ENCODE measurements at places on chromosomes 11 and 22.

DNA sequence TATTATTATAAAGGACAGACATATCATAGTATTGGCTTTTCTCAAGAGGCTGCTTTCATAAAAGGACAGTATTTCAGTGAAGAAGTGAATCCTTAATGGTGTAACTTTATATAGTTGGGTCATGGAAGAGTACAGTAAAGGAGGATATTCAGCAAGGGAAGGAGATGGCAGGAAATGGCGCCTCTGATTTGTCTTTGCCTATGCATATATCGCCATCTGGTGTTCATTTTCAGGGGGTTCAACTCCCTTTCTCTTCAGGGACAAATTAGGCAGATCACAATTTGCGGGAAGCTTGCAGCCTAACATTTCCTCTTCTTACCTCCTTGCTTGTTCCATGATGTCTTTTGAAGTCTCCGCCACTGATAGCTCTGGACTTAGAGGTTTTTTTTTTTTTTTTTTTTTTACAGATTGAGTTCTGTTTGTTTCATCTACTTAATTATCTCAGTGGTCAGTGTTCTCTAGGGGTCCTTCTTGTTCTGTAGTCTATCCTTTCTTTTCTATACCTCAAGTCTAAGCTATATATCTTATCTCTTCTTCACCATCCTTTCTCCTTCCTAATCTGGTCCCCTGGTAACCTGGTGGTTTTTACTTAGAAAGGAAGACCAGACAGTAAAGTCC lies 21.8 kb upstream of the RRM1 start:
- H3K27me3 ChIP-seq, result no peaks in the 10 kb centered on the region
- no peak for DNase-seq
- peaks cover 21% of the 10 kb centered on the region for H3K4me1 ChIP-seq
- H3K4me3 ChIP-seq, result no peak overlapping the region

DNA sequence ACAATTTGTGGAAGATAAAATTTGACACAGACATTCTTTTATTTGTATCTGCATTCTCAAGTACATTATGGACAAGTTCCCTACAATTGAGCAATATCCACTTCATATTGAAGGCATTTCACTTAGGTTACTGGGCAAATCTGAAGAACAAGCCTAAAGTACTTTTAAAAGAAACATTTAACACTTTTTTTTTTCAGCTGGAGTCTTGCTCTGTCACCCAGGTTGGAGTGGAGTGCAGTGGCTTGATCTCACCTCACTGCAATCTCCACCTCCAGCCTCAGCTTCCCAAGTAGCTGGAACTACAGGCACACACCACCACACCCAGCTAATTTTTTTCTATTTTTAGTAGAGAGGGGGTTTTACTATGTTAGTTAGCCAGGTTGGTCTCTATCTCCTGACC lies 70.2 kb downstream of the OR4C45 start:
- H3K27me3 ChIP-seq, result no peaks in the 10 kb centered on the region
- no peaks in the 10 kb centered on the region for H3K4me1 ChIP-seq
- no peak overlapping the region for H3K4me3 ChIP-seq

GRCh38 chr11:95086836-95087570 lies 2.6 kb upstream of the ENDOD1 start:
- H3K27ac ChIP-seq, result no peak overlapping the region
- H3K4me1 ChIP-seq, result peaks cover 55% of the 10 kb centered on the region
- H3K27me3 ChIP-seq, result no peaks in the 10 kb centered on the region

- H3K27ac ChIP-seq, result no peak overlapping the region
- H3K4me1 ChIP-seq, result no peaks in the 10 kb centered on the region
- H3K4me3 ChIP-seq, result no peak overlapping the region
- DNase-seq, result no peak
- peaks cover 2% of the 10 kb centered on the region for H3K27me3 ChIP-seq
- H3K36me3 ChIP-seq, result no peaks in the 10 kb centered on the region
Observed at GRCh38 chr11:125452125-125452470, 44.0 kb downstream of the FEZ1 start.

DNA sequence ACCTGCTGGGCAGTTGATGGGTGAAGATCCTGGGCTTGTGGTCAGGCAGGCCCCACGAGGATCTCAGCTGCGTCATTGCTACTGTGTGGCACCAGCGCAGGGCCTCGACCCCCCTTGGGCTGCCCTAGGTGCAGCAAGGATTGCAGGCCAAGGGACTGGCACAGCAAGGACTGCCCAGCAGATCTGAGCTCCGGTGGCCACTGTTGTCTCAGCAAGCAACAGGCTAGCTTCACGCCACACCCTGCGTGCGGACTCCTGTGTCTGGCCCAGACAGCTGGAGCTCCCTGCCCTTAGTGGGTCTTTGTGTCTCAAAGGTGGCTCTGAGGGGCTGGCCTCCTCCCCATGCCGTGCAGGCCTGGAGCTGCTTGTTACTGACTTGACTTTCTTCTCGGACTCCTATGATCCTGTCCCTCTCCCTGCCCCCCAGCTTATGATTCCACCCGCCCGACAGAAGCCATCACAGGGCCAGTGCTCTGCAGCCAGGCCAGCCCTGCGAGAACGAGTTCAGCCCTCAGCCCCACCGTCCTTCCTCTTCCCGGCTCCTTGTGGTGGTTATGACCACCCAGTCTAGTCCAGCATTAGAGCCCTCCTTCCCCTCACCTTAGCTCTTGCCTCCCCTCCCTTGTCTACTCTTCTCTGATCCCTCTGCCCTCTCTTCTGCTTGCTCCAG lies 295.6 kb downstream of the TBC1D22A start:
- H3K4me1 ChIP-seq, result no peaks in the 10 kb centered on the region
- no peak for DNase-seq
- no peak overlapping the region for H3K27ac ChIP-seq
- H3K4me3 ChIP-seq, result no peak overlapping the region

GRCh38 chr22:50210378-50211139 lies 9.7 kb downstream of the SELENOO start:
- H3K4me1 ChIP-seq, result no peaks in the 10 kb centered on the region
- H3K27me3 ChIP-seq, result no peaks in the 10 kb centered on the region
- H3K36me3 ChIP-seq, result peaks cover 46% of the 10 kb centered on the region
- H3K27ac ChIP-seq, result no peak overlapping the region
- DNase-seq, result no peak
- H3K4me3 ChIP-seq, result no peak overlapping the region

DNA sequence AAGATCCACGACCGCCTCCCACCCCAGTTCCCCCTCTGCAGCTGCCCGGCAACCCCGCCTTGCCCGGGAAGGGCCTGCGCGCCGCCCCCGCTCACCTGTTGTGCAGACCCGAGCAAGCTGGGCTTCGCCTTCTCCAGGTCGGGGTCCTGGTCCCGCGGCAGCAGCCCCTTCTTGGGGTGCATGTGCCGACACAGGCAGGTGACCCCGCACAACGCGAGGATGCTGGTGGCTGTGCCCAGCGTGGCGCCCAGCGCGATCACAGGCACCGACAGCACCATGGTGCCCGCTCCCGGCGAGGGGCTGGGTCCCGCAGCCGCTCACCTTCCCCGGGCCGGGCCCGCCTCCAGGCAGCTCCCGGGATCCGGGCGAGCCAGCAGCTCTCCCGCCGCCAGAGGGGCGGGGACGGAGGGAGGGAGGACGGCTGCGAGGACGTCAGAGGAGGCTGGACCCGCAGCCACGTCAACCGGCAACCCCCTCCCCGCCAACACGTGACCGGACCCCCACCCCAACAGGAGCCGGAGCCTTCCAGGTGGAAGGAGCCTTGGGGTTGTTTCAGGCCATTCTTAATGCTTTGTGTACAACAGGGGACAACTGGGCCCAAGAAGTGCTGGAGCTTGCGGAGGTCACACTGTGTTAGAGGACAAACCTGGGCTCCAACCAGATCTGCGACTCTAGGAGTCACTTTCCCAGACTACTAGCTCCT lies at the start of gene SYT13:
Gene SYT13 (minus strand): TSS at position 412 of the 703 bp plus-strand sequence. CDS start 134 bp downstream, at position 278.
- no peak within 1 kb of the TSS for H3K4me3 ChIP-seq
- DNase-seq, result no peak

DNA sequence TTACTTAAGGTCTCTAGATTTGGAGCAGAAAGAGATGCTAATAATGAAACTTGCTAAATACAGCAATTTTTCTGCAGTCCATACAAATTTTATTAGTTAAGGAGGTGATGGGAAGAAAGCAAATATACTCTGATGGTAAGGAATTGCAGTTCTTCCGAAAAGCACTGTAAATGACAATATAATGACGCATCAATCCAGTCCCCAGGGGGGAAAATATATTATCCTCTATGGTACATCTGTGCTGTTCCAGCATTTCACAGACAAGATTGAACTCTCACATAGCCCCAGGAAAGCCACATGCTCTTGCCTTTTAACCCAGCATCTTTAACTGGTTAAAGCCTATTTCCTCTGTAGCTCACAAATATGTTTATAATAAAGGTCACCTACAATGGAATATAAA lies 416.6 kb upstream of the CCDC90B start:
- no peak for DNase-seq
- no peaks in the 10 kb centered on the region for H3K36me3 ChIP-seq
- H3K27me3 ChIP-seq, result no peaks in the 10 kb centered on the region
- no peak overlapping the region for H3K4me3 ChIP-seq
- no peaks in the 10 kb centered on the region for H3K4me1 ChIP-seq
- no peak overlapping the region for H3K27ac ChIP-seq

DNA sequence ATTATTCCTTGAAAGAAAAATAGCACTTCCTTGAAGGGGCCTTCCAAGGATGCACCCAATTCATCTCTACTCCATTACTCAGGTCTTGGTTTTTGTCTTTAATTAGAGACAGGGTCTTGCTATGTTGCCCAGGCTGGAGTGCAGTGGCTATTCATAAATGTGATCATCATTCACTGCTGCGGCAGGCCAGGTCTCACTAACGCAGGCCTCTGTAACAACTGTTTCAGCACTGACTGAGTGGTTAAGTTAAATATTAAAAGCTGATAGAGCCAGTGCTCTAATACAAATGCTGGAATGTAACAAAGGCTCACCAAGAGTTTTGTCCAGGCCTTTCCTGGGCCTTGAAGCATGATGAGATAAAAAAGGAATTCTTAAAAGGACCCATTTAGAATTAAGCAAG lies 61.4 kb upstream of the GNAZ start:
- H3K4me1 ChIP-seq, result peaks cover 22% of the 10 kb centered on the region
- H3K4me3 ChIP-seq, result no peak overlapping the region
- H3K27ac ChIP-seq, result no peak overlapping the region
- H3K36me3 ChIP-seq, result no peaks in the 10 kb centered on the region
- peaks cover 48% of the 10 kb centered on the region for H3K27me3 ChIP-seq

- no peak for DNase-seq
- peak overlapping the region; percentile 34 for H3K4me3 ChIP-seq
- peaks cover 50% of the 10 kb centered on the region for H3K4me1 ChIP-seq
- peaks cover 10% of the 10 kb centered on the region for H3K36me3 ChIP-seq
- no peaks in the 10 kb centered on the region for H3K27me3 ChIP-seq
Observed at GRCh38 chr11:46554213-46555147, 39.3 kb downstream of the AMBRA1 start.

Data from activated T-helper 2 cell treated with anti-CD3 and anti-CD28 coated beads, Interferon-gamma antibody, Interleukin-2, Interleukin-4, amounts not matched to agents 10 μg/mL and 5 μg/mL and 100 μg/mL, durations not matched to agents 14 hours and 24 hours and 36 hours (primary cell).